ENCODE measurements at places on chromosomes 3 and 15.

DNA sequence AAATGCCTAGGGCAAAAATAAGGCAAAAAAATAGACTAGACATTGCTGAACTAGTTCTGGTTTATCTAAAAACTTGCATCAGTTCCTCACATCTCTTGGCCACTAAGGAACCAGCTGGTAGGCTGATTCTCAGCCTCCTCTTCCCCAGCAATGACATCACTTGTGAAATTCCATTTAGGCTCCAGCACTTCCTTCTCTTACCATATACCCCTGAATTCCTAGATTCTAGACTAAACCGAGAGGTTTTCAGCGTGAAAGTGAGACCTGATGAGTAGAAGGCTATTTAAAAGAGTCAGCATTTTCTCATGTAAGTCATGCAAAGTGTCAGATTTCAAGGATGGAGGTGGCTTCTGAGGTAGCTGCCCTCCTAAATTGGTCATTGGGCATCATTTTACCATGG, 247.1 kb upstream of the CDIN1 start:
- no peak for DNase-seq

DNA sequence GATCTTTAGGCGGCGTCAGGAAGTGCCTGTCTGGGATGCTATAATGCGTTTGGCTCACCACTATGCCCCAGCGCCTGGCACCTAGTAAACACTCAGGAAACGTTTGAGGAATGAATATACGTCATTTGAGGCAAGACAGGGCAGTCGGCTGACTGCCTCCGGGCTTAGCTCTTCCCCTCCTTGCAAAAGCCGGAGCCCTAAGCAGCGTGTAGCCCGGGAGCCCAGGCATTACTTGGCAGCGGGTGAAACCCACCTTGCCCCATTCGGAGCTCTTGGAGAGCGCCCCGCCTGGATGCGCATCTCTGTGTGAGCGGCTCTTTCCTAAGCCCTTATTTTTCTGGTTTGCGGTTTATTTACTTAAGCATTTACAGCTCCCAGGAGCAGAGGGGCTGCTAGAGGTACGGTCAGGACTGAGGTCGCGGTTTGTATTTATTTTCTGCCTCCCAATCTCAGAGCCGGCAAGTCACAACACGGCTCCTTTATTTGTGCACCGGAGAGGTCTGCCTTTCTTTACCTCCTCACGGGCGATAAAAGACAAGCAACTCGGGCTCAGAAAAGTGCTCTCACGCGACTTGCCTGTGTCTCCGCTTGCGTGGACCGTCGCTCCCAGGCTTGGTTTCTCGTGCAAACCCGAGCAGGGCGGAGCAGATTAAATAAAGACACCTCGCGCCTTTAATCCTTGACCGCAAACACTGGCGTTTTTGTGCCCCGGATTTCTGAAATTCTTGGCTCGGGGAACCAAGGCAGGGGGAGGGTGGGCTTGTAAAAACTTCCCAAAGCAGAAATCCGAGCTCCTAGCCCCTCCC, 737 bp upstream of the ITPR1 start:
- no peak for DNase-seq

DNA sequence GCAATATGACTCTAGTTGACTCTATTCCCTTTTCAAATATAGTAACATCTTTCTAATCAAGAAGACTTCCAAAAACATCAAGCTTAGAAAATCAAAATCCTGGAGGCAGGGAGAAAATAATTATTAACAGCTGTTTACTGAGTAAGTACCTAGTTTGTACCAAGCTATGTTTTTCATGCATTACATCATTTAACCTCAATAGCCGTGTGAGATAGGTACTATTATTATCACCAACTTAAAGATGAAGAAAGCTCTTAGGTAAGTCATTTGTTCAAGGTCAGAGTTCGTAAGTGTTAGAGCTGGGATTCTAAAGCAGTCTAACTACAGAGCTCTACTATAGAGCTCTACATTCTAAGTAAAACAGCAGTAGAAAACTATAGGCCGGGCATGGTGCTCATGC, 41.6 kb downstream of the GSK3B start:
- no peak for DNase-seq

DNA sequence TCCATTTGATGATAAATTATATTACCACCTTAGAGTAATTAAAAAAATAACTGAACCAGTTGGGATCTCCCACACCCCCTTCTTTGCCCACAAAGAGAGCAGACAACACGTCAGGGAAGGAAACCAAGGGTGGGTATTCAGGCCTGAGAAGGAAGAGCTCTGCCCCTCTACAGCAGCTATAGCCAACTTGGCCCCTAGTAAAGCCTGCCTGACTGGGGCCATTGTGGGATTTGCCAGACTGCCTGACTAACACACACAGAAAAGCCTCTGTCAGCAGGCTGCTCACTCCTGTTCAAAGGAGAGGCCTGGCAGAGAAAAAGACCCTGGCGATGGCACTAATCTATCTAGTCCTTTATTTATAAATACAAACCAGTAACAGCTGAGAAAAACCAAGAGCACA, 41.4 kb downstream of the ATP8B4 start:
- no peak for DNase-seq

- no peak for DNase-seq
These were observed 37.8 kb downstream of the DPPA2 start for GRCh38 chr3:109278546-109278945.

GRCh38 chr3:126607214-126607908, 47.6 kb downstream of the TXNRD3 start:
- no peak for DNase-seq

DNA sequence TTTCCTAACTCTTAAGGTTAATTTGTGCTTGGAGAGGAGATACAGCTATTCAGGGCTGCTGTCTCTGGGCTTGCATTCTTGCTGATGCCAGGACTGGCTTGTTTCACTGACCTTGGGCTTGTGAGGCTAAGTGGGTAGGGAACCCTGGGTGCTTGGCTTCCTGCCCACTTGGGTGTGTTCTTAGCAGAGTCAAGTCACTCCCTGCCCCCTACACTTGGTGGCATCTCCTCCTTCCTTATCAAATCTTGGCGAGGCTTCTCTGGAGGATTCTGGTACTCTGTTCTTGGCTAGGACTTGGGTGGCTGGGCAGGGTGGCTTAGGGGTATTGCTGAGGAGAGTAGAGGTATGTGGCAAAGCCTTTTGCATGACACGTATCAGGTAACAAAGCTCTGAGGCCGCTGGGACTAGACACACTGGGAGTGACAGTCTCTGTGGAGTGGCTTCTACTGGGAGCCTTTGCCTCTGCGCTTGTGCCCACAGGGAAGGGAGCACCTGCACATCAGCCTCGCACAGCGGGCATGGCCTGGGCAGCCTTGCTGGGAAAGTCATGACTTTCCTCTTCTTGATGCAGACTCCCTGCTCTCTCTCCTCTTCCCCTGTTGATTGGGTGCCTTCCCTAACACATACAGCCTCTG, 41.8 kb downstream of the CHCHD6 start:
- DNase-seq: no peak

GRCh38 chr3:76912841-76913383, 127.0 kb upstream of the ROBO2 start:
- no peak for DNase-seq

DNA sequence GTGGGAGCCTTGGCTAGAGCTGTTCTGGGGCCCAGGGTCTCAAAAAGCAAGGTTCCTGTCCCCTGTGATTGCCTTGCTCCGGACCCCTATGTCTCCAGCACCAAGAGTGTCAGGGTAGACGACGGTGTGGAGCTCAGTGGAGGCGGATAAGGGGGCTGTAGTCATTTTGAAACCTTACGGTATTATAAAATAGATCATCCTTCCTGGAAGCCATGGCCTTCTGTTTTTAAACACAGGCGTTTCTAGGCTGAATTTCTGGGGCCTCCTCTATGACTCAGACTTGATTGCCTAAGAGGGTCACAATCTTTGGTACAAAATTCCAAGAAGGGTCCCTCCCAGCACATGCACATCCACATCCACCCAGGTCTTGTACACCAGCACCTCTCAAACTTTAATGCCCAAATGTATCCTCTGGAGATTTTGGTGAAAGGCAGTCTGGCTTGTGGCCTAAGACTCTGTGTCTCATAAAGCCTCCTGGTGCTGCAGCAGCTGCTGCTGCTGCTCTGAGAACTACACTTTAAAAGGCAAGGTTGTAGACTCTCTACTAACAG, 70.5 kb upstream of the XCR1 start:
- no peak for DNase-seq

DNA sequence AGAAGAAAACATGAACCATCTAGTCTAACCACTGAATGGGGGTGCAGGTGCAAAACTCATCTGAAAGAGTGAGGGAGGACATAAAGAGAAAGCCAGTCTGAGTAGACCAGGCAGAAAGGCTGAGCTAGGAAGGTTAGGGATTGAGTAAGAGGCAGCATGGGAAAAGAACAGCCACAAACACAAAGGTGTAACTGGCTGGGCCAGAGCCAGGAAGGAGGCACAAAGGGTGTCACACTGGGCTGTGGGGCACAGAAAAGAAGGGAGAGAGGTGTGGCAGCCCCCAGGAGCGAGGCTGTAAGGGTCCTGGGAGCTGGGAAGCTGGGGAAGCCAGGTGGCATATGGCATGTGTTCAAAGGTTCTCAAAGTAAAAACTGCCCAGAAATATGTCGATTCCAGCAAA, 18.7 kb downstream of the IGSF11 start:
- DNase-seq: no peak

DNA sequence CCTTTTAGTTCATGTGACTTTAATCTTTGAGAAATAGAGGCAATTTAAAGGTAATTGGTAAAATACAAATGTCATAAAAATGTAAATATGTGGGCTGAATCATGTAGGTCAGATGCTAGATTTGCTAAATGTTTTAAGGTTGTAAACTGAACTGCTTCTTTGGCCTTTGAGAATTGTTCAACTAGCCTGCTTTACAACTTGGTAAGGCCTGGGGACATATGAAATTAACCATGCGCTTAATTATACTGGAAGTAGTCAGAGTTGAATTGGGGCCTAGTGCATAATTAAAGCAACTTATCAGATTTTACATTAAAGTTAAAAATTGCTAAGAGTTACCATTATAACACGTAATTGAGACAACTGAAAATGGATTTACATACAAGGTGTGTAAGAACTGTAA, 21.0 kb upstream of the TMEM45A start:
- no peak for DNase-seq

- DNase-seq: no peak
These were observed 10.3 kb upstream of the COPG1 start for GRCh38 chr3:129238945-129239705.

GRCh38 chr15:39880718-39881387, 39.2 kb downstream of the GPR176 start:
- no peak for DNase-seq

DNA sequence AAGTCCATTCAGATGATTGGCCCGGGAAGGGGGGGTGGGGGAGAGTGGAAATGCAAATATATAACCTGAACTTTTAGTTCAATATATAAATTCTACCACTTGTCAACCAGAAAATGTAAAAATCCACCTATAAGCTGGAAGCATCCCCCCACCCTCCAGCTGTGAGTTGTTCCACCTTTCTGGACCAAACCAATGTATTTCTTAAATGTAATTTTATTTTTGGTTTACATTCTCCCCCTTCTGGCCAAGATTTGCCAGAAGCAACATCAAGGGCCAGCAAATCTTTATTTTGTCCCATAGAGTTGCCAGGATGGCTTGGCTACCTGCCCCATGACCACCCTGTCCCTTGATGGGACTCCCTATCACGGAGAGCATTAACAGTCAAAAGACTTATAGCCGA, 545.7 kb downstream of the TBL1XR1 start:
- no peak for DNase-seq

Measured in activated CD8-positive, alpha-beta memory T cell treated with anti-CD3 and anti-CD28 coated beads for 4 hours (primary cell).